Lower leg skin (tissue), 4 donors: ENCODE measurements at places on chromosomes 3 and 15. TPM values are rescaled to one million over a fixed set of nuclear protein-coding genes. Genes with fewer than 3 reads are reported as not detected.

GRCh38 chr3:140627756-140628155, 50.1 kb upstream of the TRIM42 start:
- DNase-seq: no peak

DNA sequence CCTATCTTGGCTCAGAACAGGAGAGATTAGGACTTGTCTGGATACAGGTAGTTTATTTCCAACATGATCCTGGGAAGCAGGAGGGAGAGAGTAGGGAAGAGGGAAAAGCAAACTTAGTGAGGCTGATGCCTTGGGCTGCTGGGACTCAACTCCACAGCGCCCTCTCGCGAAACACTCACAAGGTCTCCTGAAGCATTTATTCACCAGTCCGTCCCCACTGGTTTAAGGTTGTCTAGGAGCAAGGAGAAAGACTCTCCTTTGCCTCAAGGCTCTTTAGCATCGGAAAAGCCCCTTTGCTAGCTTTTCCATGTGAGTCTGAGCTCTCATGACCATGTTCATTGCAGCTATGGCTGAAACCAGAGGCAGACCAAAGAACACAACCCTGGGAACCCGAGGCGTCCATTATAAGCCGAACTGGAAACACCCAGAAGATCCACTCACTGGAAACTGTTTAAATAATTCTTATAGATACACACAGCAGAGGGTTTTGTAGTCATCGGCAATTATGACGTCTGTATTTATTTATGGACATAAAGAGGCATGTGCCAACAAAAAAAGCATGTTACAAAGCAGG, 244.5 kb downstream of the CD47 start:
- peak; percentile 21 for DNase-seq

DNA sequence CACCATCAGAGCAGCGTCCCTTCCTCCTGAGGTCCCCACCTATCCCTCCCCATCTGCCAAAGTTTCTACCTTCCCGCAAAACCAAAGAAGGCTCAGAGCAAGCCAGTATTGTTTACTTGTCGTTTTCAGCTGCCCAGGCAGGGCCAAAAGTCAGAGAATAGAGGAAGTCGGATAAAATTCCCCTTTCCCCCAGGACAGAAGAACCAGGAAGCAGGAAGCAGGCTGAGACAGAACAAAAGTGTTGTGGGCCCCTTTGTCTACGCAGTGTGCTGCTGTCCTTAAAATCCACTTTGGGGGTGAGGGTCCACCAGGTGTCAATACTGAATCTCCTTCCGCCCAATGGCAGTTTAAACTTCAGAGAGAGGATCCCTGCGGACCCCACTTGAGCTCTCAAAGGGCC, 18.5 kb upstream of the RPL32 start:
- DNase-seq: no peak

DNA sequence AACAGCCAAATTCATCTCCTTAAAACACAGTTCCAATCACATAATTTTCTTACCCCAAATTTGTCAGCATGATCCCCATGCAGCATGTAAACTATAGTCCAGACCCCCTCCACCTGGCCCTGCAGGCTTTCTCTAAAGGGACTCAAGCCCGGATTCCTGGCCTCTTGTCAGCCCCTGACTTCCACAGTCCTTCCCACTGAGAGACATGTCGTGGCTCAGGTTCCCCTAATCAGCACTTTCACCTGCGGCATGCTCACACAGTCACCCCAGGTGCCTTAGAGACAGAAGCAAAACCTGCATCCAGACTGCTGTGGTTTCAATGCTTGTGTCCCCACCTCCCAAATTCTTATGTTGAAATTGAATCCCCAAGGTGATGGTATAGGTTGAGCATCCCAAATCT, 372.7 kb upstream of the ATP10A start:
- DNase-seq: peak; percentile 46

Gene MAP2K1
- 38.1 TPM for total RNA-seq

DNA sequence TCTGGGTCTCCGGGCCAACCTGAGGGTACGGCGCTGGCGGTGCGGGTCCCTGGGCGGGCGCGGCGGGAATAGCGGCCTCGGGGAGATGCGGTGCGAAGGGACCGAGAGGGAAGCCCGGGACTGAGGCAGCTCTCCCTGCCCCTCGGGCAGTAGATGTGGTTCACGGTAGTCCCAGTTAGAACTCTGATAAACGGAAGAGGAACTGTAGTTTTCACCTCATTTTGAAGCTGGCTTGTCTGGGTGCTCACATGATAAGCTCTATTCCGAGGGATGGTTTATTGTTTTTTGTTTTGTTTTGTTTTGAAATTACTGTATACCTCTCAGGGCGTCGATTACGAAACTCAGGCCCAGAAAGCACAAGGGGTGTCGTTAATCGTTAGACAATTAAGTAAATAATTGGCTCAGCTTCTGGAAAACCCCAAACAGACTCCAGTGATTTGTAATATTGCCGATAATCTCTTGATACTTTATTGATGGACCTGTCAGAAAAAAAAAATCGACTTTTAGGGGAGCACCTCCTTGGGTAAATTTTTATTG, 413 bp downstream of the NUSAP1 start:
- DNase-seq: no peak

GRCh38 chr3:14415501-14415900, 13.1 kb downstream of the SLC6A6 start:
- no peak for DNase-seq

Gene FOXB1
- not detected for total RNA-seq

DNA sequence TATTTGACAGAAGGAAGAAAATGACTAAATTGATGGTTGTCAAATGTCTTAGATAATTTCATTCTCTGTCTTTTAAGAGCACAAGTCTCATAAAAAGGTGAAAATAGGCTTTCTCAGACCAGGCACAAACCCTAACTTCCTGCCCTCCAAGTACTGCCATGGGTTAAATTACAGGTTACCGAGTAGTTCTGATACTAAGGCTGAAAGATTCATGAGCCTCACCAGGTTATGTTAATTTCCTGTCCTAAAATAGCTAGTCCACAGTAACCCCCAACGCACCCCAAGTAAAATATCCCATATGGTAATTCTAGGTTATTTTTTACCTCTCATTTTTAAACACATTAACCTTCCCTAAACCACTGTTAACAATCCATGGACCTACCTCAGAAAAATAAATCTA, 42.0 kb downstream of the GSK3B start:
- no peak for DNase-seq

Gene CCR9
- not detected for total RNA-seq

DNA sequence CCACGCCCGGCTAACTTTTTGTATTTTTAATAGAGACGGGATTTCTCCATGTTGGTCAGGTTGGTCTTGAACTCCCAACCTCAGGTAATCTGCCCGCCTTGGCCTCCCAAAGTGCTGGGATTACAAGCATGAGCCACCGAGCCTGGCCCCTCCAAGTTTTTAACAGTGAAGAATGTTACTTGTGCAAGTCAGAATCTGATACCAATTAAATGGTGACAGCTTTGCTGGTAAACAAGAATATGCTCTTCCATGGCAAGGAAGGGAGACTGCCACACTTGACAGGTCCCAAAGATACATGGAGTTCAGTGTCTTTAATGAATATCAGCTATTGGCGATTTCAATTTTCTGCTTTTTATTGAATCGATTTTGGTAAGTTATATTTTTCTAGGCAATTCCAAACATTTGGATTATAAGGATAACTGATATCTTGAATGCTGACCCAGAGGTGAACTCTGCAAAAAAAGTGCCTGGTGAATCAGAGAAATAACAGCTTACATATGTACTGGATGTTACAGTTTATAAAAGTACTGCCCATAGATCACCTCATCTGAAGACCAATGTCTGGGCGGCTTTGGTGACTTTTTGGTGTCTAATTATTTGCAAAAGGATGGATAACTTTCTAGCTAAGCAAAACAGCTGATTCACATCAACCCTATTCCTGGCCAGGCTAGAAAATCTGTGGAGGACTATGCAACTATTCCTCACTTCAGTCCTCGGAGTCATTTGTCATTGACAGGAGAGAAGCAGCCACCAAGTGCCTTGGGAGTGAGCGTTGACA, 1.2 kb downstream of the PARP16 start:
- DNase-seq: no peak

DNA sequence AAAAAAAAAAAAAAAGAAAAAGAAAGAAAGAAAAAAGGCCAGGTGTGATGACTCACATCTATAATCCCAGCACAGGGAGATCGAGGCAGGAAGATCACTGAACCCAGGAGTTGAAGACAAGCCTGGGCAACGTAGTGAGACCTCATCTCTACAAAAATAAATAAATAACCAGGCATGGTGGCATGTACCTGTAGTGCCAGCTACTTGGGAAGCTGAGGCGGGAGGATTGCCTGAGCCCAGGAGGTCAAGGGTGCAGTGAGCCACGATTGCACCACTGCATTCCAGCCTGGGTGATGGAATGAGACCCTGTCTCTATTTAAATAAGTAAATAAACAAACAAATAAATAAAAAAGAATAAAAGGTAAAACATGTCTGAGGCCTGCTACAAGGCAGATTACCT, 39.3 kb upstream of the LACTB start:
- DNase-seq: no peak

DNA sequence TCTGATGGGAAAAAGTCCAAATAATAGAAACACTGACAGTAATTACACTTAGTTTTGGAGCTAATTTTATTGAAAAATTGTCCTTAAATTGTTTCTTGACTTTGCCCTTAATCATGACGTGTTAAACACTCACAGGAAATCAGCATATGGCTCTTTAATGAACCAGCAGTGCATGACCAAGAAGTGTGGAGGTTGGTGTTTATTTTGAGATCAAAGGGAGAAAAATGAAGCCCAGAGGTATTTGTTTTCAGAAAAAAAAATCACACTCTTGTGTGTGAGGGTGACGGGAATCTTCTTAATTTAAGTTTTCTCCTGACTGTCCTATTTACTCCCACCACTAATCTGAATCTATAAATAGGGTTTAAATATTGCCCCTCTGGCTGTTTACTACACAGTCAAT, 28.8 kb upstream of the SYNM start:
- DNase-seq: no peak
